Lower lobe of right lung (tissue), 2 donors: ENCODE measurements at places on chromosomes 1 and 21. TPM values are rescaled to one million over a fixed set of nuclear protein-coding genes. Genes with fewer than 3 reads are reported as not detected.
A peak's percentile ranks its signal among the peaks of the same experiment; 100 is the strongest.

The WLS gene
- total RNA-seq: 85.2 TPM

The INAVA gene
- total RNA-seq: 7.8 TPM

The THEM5 gene
- total RNA-seq: not detected

The USP21 gene
- total RNA-seq: 32.2 TPM

- no peaks in the 10 kb centered on the region for H3K27me3 ChIP-seq
- H3K4me3 ChIP-seq: peak overlapping the region; percentile 93
- no peaks in the 10 kb centered on the region for H3K36me3 ChIP-seq
- H3K27ac ChIP-seq: peak overlapping the region; percentile 19
Measured at GRCh38 chr1:45205011-45205909, 1.1 kb downstream of the ZSWIM5 start.

GRCh38 chr1:3213730-3214129 is 144.7 kb downstream of the PRDM16 start:
- DNase-seq: no peak
- H3K4me3 ChIP-seq: no peak overlapping the region
- H3K4me1 ChIP-seq: peaks cover 19% of the 10 kb centered on the region
- H3K27ac ChIP-seq: no peak overlapping the region
- no peaks in the 10 kb centered on the region for H3K36me3 ChIP-seq

DNA sequence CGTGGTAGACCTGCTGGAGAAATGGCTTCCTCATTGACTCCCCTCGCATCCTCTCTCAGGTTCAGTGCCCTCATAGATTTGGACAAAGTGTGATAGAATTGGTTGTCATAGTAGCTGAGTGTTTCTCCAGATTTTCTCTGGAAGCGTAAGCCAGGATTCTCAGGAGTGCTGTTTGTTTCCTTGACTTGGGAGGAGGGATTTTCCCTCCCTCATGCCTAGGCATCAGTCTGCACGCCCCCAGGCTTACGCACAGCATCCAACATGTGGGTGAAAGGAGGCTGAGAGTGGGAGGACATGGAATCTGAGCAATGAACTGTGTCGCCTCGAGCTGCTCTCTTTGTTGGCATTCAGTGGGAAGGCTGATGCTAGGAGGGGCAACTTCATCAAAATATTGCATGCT is 503.5 kb downstream of the LTN1 start:
- no peak overlapping the region for H3K4me3 ChIP-seq
- no peak for DNase-seq
- no peaks in the 10 kb centered on the region for H3K27me3 ChIP-seq
- H3K27ac ChIP-seq: no peak overlapping the region
- H3K36me3 ChIP-seq: no peaks in the 10 kb centered on the region

DNA sequence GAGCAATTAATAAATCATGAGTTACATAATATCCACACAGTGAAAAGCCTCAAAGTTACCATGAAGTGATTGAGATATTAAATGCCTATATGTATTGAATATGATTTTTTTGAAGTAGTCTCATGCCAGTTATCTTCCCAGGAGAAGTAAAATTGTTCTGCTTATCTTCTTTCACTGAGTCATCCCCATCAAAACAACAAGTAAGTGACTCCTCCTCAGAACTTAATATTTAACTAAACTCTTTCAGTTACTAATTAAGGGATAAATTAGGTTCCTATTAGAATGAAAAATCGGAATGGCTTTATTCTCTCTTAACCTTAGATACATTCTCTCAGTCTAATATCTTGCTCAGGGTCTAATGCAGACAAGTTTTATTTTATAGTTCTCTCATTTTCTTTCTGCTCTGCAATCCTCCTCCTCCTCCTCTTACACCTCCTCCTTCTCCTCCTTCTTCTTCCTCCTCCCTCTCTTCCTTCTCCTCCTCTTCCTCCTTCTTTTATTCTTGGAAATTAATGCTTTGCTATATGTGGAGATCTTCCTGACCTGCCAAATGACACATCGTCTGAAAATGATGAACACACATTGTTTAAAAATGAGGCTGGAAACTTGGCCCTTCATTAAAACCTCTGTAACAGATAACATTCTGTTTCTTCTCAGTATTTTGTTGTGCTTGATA is 110.9 kb downstream of the RUNX1 start:
- no peak overlapping the region for H3K27ac ChIP-seq
- no peaks in the 10 kb centered on the region for H3K36me3 ChIP-seq
- H3K4me3 ChIP-seq: no peak overlapping the region
- DNase-seq: no peak

GRCh38 chr1:201363467-201363866 is 14.0 kb downstream of the TNNT2 start:
- no peaks in the 10 kb centered on the region for H3K4me1 ChIP-seq
- H3K4me3 ChIP-seq: no peak overlapping the region
- no peak overlapping the region for H3K27ac ChIP-seq
- peak; percentile 3 for DNase-seq
